Naive B cell (primary cell): ENCODE measurements at places on chromosomes 3 and 15.

DNA sequence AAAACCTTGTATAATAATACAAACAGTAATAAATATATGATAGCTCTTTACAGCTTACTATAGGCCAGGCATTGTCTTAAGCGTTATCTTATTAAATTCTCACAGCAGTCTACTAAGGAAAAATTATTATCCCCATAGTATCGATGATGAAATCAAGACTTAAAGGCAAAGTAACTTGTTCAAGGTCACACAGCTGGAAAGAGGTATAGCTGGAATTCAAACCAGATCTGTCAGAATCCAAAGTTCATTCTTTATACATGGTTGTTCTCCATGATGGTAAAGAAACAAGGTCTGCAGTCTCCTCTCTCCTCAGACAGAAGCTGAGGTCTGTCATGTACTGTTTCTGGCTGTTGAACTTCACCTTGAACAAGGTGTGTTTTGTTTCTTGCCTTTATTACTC, 15.4 kb upstream of the SLC22A13 start:
- DNase-seq, result no peak

- no peak for DNase-seq
Observed at GRCh38 chr3:144942093-144942837, 970.6 kb downstream of the DIPK2A start.

DNA sequence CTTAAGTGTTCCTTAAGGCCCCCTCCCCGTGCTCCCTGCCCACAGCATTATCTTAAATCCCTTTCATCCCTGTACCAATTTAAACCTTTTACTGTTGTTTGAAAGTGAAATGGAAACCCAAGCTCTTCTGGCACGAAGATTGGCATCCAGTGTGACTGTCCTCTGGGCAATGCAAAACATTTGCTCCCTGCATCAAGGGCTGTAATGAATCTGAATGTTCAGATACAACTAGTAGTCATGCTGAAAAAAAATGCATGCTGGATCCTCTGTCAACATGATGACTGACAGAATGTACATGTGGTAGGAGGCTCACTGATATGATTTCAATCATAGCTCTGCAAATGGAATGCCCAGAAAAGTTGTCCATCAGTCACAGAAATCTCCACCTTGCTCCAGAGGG, 8.1 kb upstream of the CDIN1 start:
- DNase-seq, result no peak

DNA sequence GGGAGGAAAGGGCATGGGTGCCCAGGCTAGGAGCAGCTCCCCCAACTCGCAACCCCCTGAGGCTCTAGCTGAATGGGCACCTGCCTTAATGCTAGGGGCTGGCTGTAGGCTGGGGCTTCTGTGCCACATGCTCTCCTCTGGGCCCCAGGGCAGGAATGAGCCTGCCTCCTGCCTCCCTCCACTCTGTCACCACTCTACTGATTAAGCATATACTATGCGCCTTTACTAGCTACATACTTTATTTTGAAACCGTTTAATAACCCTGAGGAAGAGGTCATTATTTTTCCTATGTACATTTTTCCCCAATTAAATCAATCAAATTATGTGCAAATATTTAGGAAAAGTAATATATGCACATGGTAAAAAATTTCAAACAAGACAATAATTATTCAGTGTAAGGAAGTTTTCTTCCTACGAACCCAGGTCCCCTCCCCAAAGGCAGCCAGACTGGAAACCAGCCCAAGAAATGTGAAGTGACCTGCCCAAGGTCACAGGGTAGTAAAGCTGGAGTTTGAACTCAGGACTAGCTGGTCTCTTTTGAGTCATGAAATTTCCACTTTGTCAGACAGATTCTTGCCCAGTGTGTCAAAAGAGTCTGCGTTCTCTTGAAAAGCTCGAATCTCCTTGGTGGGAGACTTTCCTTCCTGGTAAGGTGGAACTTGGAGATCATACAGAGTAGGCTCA, 122.5 kb downstream of the DNAJB8 start:
- DNase-seq, result no peak

GRCh38 chr3:183449391-183449790, 21.0 kb upstream of the MCF2L2 start:
- DNase-seq, result no peak

DNA sequence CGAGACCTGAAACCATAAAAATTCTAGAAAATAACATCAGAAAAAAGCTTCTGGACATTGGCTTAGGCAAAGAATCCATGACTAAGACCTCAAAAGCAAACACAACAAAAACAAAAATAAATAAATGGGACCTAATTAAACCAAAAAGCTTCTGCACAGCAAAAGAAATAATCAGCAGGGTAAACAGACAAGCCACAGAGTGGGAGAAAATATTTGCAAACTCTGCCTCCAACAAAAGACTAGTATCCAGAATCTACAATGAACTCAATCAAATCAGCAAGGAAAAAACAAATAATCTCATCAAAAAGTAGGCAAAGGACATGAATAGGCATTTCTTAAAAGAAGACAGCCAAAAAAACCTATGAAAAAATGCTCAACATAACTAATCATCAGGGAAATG, 59.6 kb downstream of the DNAH12 start:
- DNase-seq, result no peak

GRCh38 chr3:45756055-45756454, 40.3 kb downstream of the SLC6A20 start:
- no peak for DNase-seq

- DNase-seq, result no peak
Observed at GRCh38 chr3:66370179-66370578, 130.6 kb downstream of the LRIG1 start.

DNA sequence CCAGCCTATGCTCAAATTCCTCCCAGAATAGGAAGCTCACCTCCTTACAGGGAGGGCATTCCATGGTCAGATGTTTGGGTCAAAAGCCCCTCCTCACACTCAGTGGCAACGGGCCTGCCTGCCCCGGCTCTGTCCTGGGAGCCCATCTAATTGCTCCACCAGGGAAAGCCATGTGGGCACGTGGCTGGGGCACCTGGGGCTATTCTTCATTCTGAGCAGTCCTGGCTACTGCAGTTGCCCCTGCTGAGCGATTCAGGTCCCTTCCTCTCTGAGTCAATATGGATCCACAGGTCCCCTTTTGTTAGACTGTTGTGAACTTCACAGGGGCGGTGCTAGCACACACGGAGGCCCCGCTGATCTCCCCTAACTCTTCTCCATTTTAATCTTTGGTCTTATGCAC, 39.4 kb downstream of the TPRA1 start:
- DNase-seq, result no peak

GRCh38 chr15:58297639-58298038, 134.2 kb upstream of the LIPC start:
- no peak for DNase-seq

DNA sequence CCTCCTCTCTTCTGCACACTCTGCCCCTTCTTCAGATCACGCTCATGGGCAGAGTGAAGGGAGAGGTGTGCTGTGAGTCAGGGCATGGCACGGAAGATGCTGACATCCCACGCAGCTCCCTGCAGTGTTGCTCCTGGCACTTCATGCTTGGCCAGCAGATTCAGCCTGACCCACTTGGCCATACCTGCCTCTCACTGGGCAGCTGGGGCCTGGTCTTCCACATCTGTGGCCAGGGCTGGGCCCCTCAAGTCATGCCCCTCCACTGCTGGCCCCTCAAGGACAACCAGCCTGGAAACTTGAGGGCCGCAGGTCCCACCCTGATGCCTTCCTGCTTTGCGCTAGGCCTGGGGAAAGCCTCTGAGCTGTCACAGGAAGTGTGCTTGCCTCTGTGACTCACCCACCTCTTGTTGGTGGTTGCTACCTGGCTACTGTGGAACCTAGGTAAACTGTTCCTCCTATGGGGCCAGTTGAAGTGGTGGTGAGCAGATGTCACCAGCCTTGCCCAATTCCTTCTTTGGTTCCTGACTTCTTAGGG, 48.7 kb downstream of the BSN start:
- no peak for DNase-seq

DNA sequence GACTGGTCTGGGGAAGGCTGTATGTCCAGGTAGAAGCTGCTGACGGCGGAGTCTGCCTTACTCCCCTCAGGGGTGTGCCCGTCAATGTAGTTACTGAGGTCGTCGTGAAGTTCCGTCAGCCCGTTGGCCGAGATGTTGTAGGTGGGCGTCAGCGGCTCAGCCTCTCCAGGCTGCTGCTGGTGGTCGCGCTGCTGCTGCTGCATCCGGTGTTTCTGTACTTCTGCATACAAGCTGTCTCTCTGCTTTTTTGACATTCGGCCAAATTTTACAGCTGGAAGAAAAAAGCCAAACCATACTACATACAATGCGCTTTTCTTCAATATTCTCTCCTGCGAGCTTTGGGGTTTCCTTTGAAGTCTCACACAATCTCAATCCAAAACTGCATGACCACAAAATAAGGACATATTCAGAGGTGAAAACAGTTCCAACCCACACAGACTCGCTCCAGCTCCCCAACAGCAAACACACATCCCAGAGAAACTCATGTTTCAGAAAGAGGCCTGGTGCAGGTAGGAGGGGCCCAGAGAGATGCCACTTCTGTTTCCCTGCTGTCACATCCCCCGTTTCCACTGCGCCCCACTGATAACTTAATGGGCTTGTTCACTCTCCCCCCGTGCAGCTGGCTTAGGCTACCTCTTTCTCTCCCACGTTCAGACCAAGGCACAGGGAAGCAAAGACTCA, 32.5 kb upstream of the ICE2 start:
- DNase-seq, result no peak

DNA sequence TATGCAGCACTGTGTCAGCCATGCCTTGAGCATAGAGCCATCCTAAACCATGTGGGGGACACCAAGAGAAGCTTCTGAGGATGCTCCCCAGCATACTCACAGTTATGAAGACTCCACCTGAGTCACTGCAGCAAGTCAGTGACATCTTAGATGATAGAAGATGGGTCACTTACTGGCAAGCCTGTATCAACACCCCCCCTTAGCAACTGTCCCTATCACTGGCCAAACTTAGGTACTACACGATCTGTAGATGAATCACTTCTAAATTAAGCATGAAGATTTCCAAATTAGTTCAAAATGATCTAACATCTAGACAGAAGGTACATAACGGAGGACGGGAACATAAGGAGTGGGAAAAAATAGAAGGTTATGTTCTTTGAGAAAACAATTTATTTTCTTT, 13.2 kb upstream of the LMCD1 start:
- no peak for DNase-seq

DNA sequence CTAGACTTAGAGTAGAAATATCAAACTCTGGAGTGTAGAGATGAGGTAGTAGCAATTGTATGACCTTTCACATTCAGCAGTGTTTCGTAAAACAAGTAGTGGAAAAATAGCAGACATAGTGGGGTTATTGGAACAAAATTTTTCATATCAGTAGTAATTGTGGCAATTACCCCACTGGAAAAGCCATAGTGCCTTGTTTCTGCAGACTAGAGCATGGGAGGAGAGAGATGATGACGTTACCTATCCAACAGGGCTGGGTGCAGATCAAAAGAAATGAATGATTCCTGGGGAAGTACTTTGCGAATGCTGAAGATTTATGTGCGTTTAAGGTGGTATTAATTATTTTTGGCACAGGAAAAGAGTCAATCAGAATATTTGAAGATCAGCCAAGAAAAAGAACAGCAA, 147.0 kb upstream of the LRRFIP2 start:
- no peak for DNase-seq

- DNase-seq, result no peak
Observed at GRCh38 chr3:21839592-21839991, 88.6 kb upstream of the ZNF385D start.

GRCh38 chr15:66766282-66767230, 64.5 kb downstream of the SMAD6 start:
- no peak for DNase-seq

GRCh38 chr3:129827765-129828164, 65.7 kb downstream of the TMCC1 start:
- DNase-seq, result peak; percentile 41

DNA sequence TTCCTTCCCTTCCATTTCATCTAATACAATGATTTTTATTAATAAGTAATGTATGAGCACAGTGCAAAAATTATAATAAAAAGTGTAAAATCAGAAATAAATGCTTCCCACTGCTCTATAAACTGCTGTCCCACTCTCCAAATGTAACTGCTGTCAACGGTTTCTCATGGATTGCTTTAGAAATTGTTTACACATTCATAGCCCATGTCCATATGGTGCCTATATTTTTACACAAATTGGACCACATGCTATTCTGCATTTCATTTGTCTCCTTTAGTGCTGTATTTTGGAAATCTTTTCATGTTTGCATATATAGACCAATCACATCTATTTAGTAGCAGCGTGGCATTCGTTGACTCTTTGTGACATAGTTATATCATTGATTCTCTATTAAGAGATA, 164.7 kb upstream of the SLCO3A1 start:
- DNase-seq, result no peak

GRCh38 chr3:175227126-175227525, 368.0 kb downstream of the NAALADL2 start:
- no peak for DNase-seq

- DNase-seq, result no peak
Observed at GRCh38 chr15:55496716-55497115, 11.3 kb downstream of the DNAAF4 start.

GRCh38 chr3:48430708-48431101, 819 bp upstream of the PLXNB1 start:
- no peak for DNase-seq

GRCh38 chr3:134086616-134087015, 56.9 kb upstream of the SLCO2A1 start:
- no peak for DNase-seq

DNA sequence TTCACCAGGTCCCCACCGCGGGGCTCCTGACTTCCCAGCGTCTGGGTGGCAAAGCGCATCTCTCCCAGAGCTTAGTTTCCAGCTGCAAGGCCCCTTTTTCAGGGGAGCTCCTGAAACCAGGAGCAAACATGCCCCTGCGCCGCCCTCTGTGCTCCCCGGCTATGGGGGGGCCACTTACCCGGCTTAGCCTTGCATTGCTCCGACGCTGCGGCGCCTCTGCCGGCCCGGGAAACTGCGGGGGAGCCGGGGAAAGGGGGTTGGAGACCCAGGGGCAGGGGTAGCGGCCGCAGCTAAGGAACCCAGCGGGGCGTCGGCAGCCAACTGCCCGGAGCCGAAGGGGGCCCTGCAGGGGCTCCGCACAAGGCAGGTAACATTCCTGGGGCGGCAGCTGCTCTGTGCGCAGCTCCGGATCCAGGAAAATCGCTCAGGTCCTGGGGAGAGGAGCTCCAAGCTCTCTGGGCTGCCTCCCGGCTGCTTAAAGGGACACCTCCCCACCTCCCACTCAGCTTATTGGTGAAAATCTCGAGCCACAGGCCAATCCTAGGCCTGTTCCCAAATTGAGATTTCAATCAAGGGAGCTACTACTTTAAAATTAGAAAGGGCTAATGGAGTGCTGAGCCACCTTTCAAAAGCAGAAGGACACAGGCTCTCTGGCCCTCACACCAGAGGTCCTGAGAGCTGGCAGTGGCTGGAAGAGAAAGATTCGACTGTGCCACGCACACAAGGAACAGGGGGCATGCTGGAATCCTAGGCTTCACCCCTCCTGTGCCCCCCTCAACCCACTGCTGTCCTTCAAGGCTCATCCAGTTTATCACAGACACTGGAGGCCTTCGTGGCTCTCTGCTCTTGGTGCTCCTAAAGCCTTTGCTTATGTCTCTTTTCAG, 42.7 kb upstream of the PRICKLE2 start:
- no peak for DNase-seq

DNA sequence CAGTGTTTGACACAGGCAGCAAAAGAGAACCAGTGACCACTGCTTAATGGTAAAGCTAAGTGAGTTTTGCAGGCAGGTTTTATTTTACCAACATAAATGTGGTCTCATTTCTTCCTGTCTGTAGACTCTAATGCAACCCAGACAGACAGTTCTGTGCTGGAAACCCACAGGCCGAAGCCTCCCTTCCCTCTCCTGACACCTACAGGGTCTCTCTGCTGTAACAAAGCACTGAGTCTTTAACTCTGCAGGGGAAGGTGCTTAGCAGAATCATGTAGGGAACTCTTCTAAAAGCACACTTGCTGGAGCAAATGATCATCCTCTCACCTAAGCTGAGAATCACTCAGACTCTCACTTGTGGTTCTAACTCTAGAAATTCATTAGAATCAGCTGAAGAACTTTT, 200.3 kb downstream of the KBTBD8 start:
- DNase-seq, result no peak
